ENCODE measurements at places on chromosomes 4 and X. TPM values are rescaled to one million over a fixed set of nuclear protein-coding genes. Genes with fewer than 3 reads are reported as not detected.
A peak's percentile ranks its signal among the peaks of the same experiment; 100 is the strongest.

ETDB gene
- total RNA-seq: not detected

TCEANC gene
- total RNA-seq: 1.4 TPM

GLRA2 gene
- not detected for total RNA-seq

TMEM156 gene
- total RNA-seq: 0.54 TPM

MAGEB1 gene
- total RNA-seq: not detected

RIPPLY1 gene
- not detected for total RNA-seq

APOO gene
- 9.0 TPM for total RNA-seq

SOD3 gene
- 0.28 TPM for total RNA-seq

- no peak for DNase-seq
Measured at GRCh38 chr4:92059615-92060014, 244.2 kb upstream of the GRID2 start.

- DNase-seq: no peak
Measured at GRCh38 chrX:46707274-46707965, 51.5 kb downstream of the SLC9A7 start.

GRCh38 chrX:11606408-11606807 is 59.3 kb downstream of the ARHGAP6 start:
- DNase-seq: no peak

- no peak for DNase-seq
Measured at GRCh38 chr4:189785257-189785656, 155.4 kb upstream of the FRG1 start.

DNA sequence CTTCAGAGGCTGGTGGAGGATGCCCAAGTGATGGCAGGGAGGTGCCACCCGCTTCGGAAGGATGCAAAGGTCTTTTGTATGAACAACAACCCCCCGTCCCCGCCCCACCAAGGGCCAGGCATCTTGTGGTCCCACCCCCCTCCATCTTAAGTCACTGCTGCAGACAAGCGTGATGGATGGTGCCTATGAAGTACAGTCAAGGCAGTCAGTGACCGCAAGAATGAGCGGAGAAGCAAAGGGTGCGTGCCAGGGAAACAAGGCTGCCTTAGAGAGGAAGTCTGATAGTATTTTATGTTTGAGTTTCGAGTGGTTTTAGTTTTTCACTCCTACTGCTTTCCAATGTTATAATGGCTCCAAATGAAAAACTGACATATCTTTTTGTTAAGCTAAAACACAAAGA is 68.7 kb upstream of the GPM6B start:
- DNase-seq: no peak

DNA sequence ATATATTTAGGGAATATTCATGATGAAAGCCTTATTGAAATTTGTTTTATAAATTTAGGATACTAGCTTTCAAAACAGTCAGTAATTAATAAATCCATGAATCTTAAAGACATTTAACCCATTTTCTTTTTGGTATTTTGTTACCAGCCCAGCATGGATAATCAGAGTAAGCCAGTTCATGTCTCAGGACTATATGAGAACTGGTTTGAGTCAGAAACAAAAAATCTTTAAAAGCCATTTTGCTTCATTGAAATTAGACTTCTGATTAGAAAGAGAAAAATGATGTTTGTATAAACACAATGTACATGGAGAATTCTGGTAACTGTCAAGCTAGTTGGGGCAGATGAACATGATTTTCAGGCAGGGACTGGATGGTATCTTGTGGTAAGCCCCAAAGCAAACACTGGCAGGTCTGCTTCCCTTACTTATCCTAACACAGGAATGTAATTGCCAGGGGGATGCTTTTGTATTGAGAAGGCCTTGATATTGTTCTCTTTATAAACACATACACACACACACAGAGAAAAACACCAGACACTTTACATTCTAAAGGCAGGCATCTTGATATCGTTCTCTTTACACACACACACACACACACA is 9.4 kb downstream of the ARHGAP10 start:
- peak; percentile 71 for DNase-seq

Data from IMR-90 (cell line).